Stimulated activated CD4-positive, alpha-beta T cell treated with anti-CD3 and anti-CD28 coated beads, Interleukin-1b, Interleukin-23, amount 100 ng/mL, for 1 hour (primary cell): ENCODE measurements at places on chromosomes 5 and 9.

GRCh38 chr5:111551161-111551560 is 38.8 kb upstream of the STARD4 start:
- no peak for DNase-seq

- DNase-seq = no peak
Observed at GRCh38 chr5:42614509-42614908, 142.1 kb upstream of the CCDC152 start.

- DNase-seq = no peak
Observed at GRCh38 chr9:21096172-21096900, 18.6 kb upstream of the IFNB1 start.

DNA sequence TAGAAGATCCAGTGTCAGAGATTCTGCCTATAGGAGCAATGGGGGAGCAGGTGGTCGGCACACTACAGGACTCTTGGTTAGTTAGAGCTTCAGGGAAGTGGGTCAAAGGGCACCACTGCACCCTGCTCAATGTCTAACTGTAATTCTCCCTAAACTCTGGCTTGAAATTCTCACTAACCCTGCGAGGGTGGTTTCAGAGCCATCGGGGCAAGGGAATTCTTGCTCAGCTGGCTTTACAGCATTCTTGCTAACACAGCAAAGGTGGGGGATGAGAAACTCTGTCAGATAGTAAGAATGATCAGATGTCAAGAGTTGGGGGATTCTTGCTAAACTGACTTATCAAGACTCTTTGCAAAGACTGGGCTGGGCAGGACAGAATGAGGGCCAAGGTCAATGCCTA is 4.7 kb upstream of the ZNF354C start:
- DNase-seq = no peak

GRCh38 chr9:77903666-77904285 is 127.8 kb downstream of the GNAQ start:
- DNase-seq = no peak

- no peak for DNase-seq
Observed at GRCh38 chr5:39231705-39232525, 12.6 kb upstream of the FYB1 start.

GRCh38 chr9:105608721-105609598 is 51.0 kb downstream of the FKTN start:
- DNase-seq = no peak

GRCh38 chr5:14269395-14269794 is 126.3 kb downstream of the TRIO start:
- DNase-seq = no peak

GRCh38 chr9:4690144-4690543 is 10.8 kb downstream of the CDC37L1 start:
- no peak for DNase-seq

DNA sequence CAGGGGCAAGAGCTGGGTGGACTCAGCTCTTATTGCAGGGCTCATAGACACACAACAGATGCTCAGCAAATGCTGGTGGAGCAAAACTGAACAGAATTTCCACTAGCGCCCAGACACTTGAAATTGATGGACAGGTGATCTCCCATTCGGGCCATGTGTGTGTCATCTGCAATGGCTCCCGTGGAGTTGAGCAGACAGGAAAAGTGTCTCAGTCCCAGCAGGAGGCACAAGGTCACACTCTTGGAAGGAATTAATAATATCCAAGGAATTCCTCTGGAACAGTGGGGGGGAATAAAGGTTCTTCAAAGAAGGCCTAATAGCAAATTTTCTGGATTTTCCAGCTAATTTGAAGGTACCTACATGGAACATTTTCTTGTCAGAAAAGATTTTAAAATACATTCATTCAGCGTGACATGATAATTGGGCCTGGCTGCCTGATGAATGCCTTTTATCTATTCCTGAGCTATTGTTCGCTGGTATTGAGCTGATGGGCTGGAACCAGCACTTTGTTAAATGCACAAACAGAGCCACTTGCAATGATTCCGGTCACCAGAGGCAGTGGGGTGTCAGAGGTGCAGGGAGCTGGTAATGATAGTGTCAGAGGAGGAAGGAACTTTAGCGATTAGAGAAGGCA is 31.5 kb upstream of the ALDH1B1 start:
- no peak for DNase-seq

GRCh38 chr5:133873449-133873848 is 95.0 kb downstream of the C5orf15 start:
- no peak for DNase-seq

GRCh38 chr5:77400645-77401044 is 91.5 kb downstream of the WDR41 start:
- DNase-seq = no peak

DNA sequence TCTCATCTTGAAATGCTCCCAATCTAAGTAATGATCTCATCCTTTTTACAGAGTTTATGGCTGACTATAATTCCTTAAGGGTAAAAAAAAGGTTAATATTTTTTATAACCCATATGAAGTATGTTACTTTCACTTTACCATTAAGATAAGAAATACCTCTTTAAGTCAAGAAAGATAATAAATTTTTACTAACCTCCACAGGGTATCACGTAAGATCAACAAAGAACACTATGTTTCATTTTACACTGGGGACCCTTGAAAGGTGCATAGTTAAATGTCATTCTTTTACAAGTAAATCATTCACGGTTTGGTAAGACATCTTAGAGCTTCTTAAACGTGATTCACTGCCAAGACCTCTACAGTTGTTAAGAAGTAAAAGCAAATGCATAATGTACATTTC is 472.7 kb upstream of the CDH9 start:
- no peak for DNase-seq

DNA sequence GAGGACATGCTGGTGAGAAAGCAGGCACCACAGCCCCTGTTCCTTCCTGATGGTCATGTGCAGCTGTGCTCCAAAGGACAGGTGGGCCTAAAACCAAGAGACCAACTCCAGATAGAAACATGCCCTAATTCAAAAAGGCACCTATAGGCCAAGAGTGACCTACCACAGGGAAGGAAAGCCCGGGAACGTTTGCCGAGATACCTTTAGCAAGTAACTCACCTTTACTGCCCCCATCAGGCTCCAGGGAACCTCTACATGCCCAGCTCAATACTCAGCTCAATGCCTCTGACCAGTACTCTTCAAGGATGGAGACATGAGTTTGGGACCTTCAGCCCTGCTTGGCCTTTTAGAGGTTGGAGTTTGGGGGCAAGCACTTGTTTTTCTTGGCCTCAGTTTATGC is 172.8 kb upstream of the FSTL4 start:
- no peak for DNase-seq

DNA sequence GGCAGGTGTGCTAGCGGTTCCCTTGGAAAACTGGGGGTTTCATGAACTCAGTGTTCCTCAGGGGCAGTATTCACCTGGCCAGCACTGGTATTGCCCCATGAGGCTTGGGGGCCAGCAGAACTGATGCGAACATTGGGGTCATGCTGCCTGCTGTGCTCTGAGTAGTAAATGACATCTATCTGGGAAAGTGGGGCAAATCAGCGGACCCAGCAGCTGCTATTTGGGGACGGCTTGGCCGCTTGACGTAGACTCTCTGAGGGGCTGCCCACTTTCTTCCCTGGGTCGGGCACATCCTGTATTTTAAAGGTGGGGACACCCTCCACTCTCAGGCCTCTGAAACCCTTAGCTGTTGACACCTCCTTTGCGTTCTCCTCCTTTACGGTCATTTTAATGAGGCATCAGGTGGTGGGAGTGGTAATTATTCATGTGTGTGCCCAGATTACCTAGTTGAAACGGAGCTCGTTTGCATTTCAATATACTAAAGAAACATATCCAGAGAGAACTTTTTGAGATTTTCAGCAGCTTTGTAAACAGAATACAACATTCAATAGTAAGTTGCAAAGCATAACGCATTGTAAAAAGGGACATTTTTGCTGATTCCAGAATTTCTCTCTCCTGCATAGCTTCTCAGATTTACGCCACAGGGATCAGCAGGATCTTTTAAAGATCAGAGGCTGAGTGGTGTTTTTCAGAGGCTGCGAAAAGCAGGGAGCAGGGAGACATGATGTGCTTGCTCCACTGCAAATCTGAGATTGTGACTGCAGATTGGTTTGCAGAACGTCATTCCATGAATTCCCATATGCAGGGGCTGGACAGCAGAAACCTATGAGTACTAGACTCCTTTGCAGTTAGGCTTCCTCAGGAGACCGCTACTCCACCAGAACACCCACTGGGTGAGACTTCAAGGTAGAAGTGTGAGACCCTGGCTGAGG is 56.8 kb upstream of the ZFR start:
- DNase-seq = no peak

DNA sequence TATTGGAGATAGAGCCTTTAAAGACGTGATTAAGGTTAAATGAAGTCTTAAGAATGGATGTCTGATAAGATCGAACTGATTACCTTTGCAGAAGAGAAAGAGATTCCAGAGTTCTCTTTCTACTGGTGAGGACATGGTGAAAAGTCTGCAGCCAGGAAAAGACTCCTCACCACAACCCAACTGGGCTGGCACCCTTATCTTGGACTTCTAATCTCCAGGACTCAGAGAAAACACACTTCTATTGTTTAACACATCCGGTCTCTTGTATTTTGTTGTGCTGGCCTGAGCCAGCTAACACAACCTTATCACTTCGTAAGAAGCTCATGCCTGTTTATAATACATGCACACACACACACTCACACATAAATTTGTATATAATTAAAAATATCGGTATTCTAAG is 489.1 kb downstream of the PRDM9 start:
- DNase-seq = no peak

GRCh38 chr9:133171161-133171961 is 7.6 kb upstream of the GBGT1 start:
- DNase-seq = no peak

- no peak for DNase-seq
Observed at GRCh38 chr5:170722316-170722715, 61.2 kb upstream of the GABRP start.

GRCh38 chr5:42760426-42760825 is 3.8 kb downstream of the CCDC152 start:
- DNase-seq = no peak

DNA sequence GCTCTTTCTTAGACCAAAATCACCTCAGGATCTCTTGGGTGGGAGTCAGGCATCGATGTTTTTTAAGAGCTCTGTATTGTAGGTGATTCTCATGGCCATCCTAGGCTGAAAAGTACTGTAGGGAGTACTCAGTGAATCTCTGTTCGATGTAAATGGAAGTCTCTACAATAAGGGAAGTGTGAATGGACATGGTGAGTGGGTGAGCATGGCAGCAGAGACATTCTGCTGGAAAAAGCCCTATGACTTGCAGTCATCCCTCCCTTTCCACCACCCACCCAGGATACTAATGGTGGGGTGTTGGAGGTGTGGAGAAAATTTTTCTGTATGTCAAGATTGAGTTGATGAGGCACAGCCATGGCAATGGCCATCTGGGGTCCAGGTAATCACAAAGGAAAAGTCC is 30.9 kb downstream of the ZNF366 start:
- no peak for DNase-seq

- no peak for DNase-seq
Observed at GRCh38 chr5:80704221-80704620, 49.4 kb upstream of the DHFR start.

- DNase-seq = no peak
Observed at GRCh38 chr9:123769719-123770118, 160.2 kb downstream of the DENND1A start.

- DNase-seq = no peak
Observed at GRCh38 chr9:135413086-135413375, 66.6 kb upstream of the PPP1R26 start.

DNA sequence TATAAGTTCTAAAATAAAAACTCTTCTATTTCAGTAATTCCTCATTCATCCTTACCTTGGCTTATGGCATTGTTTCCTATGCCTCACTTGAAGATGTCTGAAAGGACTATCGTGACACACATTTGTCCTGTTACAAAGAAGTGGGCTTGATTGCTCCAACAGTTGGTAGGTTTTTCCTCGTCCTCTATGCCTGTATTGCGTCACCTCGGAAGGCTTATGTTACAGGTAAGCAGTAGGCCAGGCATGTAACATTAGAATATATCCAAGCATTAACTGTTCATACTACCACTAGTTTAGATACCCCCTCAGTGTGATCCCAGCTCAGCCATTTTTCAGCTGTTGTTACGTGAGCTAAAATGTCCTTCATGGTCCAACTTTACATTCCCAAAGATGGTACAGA is 116.7 kb downstream of the MLLT3 start:
- DNase-seq = no peak

- no peak for DNase-seq
Observed at GRCh38 chr9:98214811-98215210, 22.4 kb upstream of the CORO2A start.

DNA sequence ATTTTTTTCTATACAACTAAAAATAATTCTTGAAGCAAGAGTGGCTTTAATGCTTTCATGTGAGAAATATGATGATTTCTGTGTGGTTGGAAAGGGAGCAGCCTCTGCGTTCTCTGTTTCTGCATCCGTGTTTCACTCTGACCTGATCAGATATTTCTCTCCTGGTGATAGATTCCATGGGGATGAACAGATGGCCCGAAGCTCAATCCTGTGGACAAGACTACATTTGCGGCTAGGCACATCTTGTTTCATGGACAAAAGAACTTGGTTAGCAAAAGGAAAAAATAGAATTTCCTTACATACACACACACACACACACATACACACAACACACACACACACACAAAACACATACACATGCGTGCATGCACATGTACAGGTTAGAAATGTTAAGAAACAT is 218.2 kb upstream of the ADAMTS16 start:
- DNase-seq = no peak

DNA sequence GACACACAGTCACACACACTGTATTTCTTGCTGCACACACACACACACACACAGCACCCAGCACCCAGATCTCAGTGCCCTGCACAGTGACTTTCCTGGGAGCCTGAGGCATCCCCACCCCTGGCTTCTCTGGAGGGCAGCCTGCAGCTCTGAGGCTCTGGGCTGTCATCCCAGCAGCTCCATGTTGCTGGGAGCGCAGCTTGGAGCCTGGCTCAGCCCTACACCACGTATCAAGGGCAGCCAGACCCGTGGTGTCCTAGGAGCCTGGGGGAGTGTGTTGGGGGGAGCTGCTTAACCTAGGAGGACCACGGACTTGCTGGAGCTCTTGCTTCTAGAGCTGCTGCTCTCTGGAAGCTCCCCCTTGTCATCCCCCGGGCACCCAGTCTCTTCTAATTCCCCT is 5.2 kb downstream of the IER5L start:
- DNase-seq = no peak

GRCh38 chr9:137307255-137308056 is 5.4 kb upstream of the NRARP start:
- DNase-seq = no peak

DNA sequence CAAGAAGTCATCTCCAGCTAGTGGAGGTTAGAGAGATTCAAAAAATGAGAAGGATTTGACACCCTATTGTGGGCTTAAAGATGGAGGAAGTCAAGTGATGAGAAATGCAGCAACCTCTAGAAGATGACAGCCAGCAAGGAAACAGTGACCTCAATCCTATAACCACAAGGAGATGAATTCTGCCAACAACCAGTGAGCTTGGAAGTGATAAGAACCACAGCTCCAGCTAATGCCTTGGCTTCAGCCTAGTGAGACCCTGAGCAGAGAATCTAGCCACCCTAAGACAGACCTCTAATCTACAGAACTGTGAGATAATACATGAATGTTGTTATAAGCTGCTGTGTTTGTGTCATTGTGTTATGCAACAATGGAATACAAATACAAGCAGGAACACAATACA is 262.4 kb downstream of the GRIA1 start:
- DNase-seq = no peak
